ENCODE measurements at places on chromosomes 2 and 18.

DNA sequence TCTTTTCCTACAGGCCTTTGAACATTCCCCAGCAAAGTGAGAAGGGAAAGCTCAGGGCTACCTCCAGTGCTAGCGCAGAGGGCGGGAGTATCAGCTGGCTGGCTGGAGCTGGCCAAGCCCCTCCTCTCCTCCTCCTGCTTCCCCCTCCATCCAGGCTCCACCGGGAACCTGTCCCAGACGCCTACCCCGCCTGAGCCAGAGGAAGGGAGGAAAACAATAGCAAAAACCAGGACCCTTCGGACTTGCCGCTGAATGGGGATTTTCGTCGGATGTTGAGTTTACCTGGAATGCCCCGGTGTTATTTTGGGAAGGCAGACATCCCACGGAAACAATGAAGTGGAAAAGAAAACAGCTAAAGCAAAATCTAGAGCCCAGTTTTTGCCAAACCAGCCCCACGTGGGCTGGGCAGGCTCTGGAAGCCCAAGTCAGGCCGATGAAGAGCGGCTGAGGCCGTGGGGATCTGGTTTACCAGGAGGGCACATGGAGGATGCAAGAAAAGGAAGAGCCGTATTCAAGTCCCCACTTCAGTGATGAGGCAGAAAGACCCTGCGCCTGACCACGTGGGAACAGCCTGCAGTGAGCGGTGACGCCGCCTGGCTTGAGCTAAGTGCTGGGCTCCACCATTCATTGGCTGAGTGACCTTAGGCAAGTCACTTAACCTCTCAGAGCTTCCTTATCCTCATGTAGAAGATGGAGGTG lies 100.4 kb upstream of the LCLAT1 start:
- no peak for DNase-seq

DNA sequence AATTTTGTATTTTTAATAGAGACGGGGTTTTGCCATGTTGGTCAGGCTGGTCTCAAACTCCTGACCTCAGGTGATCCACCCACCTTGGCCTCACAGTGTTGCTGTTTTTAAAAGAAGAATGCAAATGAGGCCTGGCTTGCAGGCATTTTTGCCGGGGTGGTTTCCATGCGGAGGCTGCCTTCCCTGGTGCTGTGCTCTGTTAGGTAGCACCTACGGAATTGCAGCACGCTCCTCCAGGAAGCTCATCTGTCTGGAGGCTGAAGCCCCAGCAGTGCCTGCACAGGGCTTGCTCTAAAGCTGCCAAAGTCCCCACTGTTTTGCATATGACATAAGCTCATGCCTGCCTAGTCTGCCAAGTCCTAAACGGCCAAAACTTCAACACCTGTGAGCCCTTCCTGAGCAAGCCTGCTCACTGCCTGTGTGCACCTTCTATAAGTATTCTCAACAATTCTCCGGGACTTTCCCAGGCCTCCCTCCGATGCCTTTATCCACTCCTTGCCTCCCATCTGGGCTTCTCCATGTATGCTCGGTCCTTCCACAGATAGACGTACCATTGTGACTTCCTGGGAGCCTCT lies 551.3 kb upstream of the RAB6C start:
- DNase-seq: no peak

GRCh38 chr2:236010920-236011685 lies 157.1 kb downstream of the GBX2 start:
- DNase-seq: no peak

- no peak for DNase-seq
Observed at GRCh38 chr2:231399853-231400680, 4.6 kb downstream of the B3GNT7 start.

- no peak for DNase-seq
Observed at GRCh38 chr2:229372207-229372606, 101.1 kb upstream of the PID1 start.

- no peak for DNase-seq
Observed at GRCh38 chr2:138942466-138942865, 162.3 kb upstream of the NXPH2 start.

- no peak for DNase-seq
Observed at GRCh38 chr2:101291973-101292372, 16.5 kb downstream of the RNF149 start.

- no peak for DNase-seq
Observed at GRCh38 chr18:46224181-46224775, 120.1 kb downstream of the HAUS1 start.

GRCh38 chr2:61617610-61618009 lies 79.5 kb upstream of the XPO1 start:
- DNase-seq: no peak

DNA sequence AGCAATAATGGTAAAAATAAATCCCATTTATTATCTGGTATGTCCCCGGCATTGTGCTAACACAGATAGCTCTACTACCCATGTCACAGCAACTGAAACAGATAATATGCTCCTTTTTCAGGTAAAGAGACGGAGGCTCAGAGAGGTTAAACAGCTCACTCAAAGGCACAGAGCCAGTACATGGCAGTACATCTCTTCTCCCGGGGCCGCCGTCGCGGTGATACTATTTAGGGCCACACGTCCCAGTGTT lies 693 bp upstream of the PDK1 start:
- no peak for DNase-seq

- no peak for DNase-seq
Observed at GRCh38 chr18:23929362-23929930, 85.1 kb upstream of the TTC39C start.

DNA sequence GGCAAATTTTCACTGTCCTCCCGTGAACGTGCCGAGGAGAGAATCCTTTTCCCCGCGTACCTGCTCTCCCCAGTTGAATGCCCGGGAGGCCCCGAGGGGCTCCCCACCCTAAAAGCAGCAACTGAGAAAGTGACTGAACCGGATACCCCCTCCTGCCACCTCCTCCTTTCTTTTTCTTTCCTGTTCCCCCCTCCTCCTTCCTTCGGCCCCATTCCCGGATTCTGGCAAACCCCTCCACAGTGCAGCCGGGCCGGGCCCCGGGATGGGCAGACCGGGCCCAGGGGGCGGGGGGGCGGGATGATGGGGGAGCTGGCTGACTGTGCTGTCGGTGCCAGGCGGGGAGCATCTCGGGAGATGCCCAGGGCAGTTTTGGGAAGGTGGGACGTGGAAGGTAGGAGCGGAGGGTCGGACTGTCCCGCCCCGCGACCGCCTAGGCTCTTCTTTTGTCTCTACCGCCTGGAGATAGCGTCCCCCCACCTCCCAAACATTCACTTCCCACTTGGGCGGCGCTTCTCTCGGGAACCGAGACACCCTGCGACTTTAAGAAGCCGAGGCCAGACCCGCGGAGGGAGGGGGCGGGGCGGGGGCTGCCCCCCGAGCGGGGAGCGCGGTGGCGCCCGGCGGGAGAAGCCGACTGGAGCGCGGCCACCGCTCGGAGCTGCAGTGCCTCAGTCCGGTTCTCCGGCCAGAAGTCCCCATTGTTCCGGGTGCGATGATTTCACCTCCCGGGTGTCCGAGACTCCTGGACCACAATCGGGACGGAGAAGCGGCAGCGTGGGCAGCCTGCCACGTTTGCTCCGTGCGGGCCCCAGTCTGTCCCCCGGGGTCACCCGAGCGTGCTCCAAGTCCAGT lies 8.2 kb downstream of the DLX2 start:
- no peak for DNase-seq

- no peak for DNase-seq
Observed at GRCh38 chr2:139427164-139427563, 647.0 kb upstream of the NXPH2 start.

DNA sequence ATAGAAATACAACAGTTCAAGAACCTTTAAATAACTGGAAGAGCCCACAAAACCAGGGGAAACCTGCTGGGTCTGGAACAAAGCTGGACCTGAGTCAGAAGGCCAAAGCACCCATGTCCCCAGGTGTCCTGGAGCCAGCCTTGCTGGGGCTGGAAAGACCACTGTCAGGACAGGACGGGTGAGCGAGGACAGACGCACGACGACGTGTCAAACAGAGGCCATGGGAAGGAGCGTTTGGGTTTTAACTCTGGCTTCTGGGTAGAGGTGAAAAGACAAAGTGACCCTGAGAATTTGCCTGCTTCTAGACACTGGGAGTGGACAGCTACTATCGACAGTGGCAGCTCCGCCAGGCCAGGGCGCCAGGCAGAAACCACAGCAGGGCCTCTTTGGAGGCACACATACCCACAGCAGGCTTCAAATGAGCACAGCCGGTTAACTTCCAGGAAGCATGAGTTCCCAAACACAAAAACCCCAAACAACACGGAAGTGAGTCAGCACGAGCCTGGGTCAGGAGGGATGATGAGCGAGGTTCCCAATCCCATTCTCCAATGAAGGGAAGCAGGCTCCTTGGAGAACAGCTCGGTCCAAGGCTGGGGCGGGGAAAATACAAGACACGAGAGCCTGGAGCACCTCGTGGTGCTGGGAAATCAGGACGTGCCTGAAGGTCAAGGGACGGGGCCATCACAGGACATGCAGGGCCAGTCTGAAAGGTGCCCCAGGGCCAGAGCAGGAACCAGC lies 208.0 kb downstream of the TWIST2 start:
- DNase-seq: no peak

DNA sequence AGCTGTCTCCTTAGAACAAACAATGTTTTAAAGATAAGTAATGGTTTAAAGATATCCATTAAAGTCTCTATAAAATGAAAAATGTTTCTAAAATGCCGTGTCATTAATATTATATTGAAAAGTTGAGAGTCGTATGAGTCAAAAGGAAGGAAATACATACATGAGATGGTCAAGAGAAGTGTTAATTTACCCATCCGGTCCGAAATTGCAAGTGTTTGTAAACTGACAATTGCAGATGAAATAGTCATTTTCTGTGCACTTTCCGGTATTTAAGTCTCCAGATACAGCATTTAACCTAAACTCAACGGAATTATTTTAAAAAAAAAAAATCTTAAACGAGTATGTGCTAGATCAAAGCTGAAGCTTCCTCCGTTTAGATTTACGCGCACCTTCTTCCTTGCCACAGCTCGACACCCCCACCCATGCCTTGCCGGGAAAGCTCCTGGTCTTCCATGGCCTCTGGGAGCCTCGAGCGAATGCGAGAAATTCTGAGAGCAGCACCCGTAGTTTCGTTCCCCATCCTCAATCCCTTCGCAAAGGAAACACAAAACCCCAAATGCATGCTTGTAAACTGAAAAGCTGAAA lies 1.8 kb downstream of the DSC3 start:
- no peak for DNase-seq

DNA sequence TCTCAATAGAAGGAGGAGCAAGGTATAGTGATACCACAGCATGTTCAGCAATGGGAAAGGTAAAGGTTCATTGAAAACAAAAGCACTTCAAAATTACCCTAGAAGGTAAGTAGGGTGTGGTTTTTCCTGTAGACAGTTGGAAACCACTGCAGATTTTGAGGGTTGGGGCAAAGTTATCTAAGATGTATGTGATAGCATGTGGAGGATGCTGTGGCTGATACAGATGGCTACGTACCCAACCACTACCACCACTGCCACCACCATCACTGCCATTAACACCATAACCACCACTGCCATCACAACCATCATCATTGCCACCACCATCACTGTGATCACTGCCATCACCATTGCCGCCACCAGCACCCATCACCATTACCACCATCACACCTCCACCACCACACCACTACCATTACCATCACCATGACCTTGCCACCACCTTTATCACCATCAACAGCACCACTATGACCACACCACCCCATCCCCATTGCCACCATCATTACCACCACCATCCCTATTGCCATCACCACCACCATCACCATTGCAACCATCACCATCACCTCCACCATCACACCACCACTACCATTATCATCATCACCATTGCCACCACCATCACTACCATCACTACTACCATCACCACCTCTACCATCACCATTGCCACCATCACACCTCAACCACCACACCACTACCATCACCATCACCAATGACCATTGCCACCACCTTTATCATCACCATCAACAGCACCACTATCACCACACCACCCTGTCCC lies 3.7 kb downstream of the TMSB10 start:
- DNase-seq: no peak

GRCh38 chr2:215619022-215619958 lies 183.4 kb upstream of the FN1 start:
- DNase-seq: no peak

DNA sequence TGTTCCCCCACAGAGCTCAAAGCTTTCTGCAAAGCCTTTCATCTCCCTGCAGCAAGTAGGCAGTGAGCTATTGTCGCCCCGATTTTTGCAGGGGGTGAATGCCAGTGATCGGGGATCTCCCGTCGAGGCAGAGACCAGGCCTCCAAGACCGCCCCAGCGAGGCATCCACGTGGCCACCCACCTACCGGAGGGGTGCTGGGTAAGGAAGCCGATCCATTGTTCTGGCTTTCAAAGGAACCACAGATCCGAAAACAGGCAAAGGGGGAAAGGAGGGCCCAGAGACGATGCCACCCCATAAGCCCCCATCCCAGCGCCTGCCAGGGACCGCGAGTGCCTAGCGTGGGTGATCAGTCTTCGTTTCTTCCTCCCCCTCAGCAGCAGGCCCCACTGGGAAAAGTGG lies 2.4 kb downstream of the ADRA2B start:
- no peak for DNase-seq
